ENCODE measurements at places on chromosomes 6 and 20.

- H3K27ac ChIP-seq, result no peak overlapping the region
- H3K27me3 ChIP-seq, result no peaks in the 10 kb centered on the region
- no peaks in the 10 kb centered on the region for H3K4me1 ChIP-seq
These were observed 286.0 kb downstream of the FOXC1 start for GRCh38 chr6:1895721-1896120.

GRCh38 chr20:25126204-25127029 is 44.5 kb upstream of the VSX1 start:
- no peak overlapping the region for H3K27ac ChIP-seq
- no peak for DNase-seq
- H3K27me3 ChIP-seq, result no peaks in the 10 kb centered on the region
- no peak overlapping the region for H3K4me3 ChIP-seq

- no peaks in the 10 kb centered on the region for H3K27me3 ChIP-seq
- no peaks in the 10 kb centered on the region for H3K4me1 ChIP-seq
- H3K4me3 ChIP-seq, result no peak overlapping the region
- no peak overlapping the region for H3K27ac ChIP-seq
These were observed 350.6 kb downstream of the SAMD5 start for GRCh38 chr6:147859071-147859470.

DNA sequence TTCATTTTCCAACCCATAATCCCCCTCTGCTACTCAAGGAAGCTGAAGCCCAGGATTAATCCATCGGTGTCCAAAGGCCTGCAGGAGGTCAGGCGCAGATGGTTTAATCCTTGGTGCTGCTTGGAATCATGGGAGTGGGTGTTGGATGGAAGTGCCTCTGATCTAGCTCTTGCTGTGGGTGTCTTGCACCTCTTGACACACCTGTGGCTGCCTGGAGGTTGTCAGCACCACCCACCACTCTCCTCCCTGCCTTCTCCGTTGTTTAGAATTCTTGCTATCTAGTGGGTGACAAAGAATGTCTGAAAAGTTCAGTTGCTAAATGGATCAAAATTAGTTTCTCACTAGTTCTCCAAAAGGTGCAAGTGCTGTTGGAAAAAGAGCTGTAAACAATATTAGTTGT is 1074.4 kb upstream of the FLRT3 start:
- H3K27ac ChIP-seq, result no peak overlapping the region
- H3K36me3 ChIP-seq, result no peaks in the 10 kb centered on the region
- no peak overlapping the region for H3K4me3 ChIP-seq
- no peaks in the 10 kb centered on the region for H3K27me3 ChIP-seq
- no peaks in the 10 kb centered on the region for H3K4me1 ChIP-seq
- no peak for DNase-seq

DNA sequence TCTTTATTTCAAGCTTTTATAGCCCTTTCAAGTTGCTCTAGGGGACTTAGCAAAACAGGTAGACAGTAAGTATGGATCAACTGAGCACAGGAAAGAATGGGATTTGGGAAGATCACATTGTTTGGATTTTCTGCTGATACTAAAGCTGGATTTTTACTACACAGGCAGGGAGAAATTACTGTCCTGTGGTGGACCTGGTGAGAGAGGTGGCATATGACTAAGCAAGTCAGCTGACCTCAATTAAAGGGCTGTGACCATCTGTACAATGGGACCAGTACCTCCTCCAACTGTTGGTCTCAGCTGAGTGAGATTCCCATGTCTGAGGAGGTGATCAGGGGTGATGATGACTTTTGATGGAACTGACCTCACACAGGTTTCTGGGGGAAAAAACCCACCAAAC is 28.0 kb downstream of the RREB1 start:
- H3K4me1 ChIP-seq, result no peaks in the 10 kb centered on the region
- no peak overlapping the region for H3K4me3 ChIP-seq
- DNase-seq, result no peak
- H3K27me3 ChIP-seq, result no peaks in the 10 kb centered on the region
- no peaks in the 10 kb centered on the region for H3K36me3 ChIP-seq

GRCh38 chr6:168096271-168096764 is 17.3 kb upstream of the FRMD1 start:
- H3K27me3 ChIP-seq, result no peaks in the 10 kb centered on the region
- no peak overlapping the region for H3K27ac ChIP-seq
- H3K4me3 ChIP-seq, result no peak overlapping the region
- H3K4me1 ChIP-seq, result no peaks in the 10 kb centered on the region

GRCh38 chr6:151675746-151676459 is 131.6 kb upstream of the ESR1 start:
- no peak overlapping the region for H3K4me3 ChIP-seq
- H3K27ac ChIP-seq, result no peak overlapping the region
- peaks cover 28% of the 10 kb centered on the region for H3K4me1 ChIP-seq

DNA sequence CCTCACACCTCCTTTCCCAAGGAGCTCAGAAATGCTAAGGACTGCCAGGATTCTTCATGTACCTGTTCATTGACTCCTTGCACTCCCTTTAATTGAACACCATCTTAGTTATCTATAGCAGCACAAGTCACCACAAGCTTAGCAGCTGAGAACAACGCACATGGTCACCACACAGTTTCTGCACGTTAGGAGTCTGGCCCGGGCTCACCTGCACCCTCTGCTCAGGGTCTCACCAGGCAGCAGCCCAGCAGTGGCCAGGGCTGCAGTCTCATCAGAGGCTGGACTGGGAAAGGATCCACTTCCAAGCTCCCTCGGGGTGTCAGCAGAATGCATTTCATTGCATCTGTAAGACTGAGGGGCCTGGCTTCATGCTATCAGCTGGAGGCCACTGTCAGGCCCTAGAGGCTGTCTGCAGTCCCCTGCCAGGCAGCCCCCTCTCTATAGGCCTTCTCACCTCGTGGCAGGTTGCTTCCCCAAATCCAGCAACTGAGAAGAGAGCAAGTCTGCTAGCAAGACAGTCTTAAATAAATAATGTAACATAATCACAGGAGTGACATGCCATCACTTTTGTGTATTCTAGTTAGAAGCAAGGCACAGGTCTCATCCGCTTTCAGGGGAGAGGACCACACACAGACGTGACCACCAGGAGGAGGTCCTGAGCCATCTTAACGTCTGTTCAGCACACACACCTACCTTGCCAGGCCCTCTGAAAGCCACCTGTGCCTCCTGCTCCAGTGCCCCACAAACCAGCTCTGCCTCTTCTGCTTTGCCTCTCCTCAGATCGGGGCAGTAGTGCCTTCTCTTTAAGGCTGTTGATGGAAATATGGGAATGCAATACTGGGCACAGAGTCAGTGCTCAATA is 165.2 kb upstream of the CST7 start:
- H3K27ac ChIP-seq, result no peak overlapping the region
- H3K27me3 ChIP-seq, result no peaks in the 10 kb centered on the region
- H3K4me1 ChIP-seq, result no peaks in the 10 kb centered on the region
- H3K4me3 ChIP-seq, result no peak overlapping the region
- DNase-seq, result no peak

GRCh38 chr20:39822667-39823066 is 860.5 kb downstream of the DHX35 start:
- no peak overlapping the region for H3K4me3 ChIP-seq
- no peaks in the 10 kb centered on the region for H3K36me3 ChIP-seq
- no peak overlapping the region for H3K27ac ChIP-seq
- DNase-seq, result no peak
- no peaks in the 10 kb centered on the region for H3K27me3 ChIP-seq
- no peaks in the 10 kb centered on the region for H3K4me1 ChIP-seq

DNA sequence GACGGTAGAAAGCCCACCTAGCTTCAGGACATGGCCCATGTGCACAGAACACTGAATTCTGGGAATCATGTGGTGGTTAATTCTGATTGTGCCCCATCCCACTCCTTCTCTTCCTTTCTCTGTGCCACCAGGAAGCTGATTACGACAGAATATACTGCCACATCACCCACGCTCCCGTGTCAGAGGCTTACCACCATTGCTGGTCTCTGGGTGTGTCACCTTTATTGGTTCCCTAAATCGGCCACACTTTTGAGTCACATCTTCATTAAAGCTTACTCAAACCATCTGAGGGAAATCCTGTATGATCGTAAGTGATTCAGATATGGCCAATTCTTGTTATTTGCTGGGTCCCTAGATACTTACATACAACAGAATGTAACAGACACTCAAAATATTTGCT is 3.1 kb downstream of the TRMT6 start:
- peaks cover 5% of the 10 kb centered on the region for H3K4me1 ChIP-seq
- H3K4me3 ChIP-seq, result no peak overlapping the region
- H3K27ac ChIP-seq, result no peak overlapping the region

DNA sequence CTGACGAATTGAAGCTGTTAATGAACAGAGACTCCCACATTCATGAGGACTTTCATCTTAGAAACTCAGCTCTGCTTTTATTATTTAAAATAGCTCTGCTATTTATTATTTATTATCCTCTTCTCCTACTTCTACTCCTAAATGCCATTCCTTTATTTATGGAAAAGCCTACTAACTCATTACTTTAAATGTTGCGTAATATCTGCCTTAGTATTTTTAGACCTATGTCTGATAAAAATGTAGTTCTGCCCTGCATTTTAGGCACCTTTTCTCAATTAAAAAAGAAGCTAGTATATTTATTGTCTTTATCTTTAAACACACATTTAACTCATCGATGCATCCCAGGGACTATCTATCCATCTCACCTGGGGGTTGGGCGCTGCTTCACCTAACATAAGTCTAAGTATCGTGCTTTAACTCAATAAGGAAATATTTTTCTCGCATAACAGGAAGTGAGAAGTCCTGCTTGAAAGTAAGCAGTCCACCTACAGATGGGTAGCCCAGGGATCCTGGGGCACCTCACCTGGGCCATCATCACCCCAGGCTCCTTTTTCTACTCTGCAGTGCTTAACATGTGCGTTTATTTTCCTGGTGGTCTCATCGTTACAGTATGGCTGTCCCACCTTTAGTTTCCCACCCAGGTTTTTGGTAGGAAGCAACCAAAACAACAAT is 31.3 kb upstream of the FAM184A start:
- no peaks in the 10 kb centered on the region for H3K4me1 ChIP-seq
- no peak for DNase-seq
- H3K36me3 ChIP-seq, result no peaks in the 10 kb centered on the region
- no peaks in the 10 kb centered on the region for H3K27me3 ChIP-seq

DNA sequence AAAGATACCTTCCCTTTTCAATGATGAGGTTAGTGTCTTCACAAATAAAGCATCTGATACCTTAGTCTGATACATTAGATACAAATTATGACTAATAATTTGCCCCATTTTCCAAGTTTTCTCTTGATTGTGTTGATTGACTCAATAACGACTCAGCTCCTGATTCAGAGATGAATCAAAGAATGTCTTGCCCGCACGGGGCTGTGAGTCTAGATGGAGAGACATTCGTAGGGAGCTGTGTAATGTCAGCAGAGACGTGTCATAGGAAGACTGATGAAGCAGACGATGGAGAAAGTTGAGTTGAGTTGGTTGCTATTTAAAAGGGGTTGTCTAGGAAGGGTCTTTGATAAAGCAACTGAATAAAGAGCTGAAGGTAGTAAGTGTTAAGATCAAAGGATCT is 78.2 kb downstream of the TSHZ2 start:
- no peaks in the 10 kb centered on the region for H3K4me1 ChIP-seq
- H3K27ac ChIP-seq, result no peak overlapping the region
- H3K4me3 ChIP-seq, result no peak overlapping the region
- DNase-seq, result no peak
- H3K27me3 ChIP-seq, result no peaks in the 10 kb centered on the region
- no peaks in the 10 kb centered on the region for H3K36me3 ChIP-seq

DNA sequence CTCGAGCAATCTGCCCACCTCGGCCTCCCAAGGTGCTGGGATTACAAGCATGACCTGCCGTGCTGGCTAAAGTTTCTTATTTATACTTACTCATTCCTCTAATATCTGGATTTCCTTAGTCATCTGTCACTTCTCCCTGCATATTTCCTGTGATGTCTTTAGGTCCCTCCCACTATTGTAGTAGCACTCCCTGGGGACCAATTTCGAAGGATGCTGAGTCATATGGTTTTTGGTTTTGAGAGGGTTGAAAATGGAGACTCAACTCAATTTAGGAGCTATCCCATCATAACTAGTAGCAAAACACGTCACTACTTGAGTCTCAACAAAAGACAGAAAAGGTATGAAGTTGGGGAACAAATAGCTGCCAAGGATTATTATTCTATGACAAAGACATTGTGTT is 20.2 kb downstream of the MCUR1 start:
- no peak overlapping the region for H3K27ac ChIP-seq
- H3K4me1 ChIP-seq, result no peaks in the 10 kb centered on the region
- peaks cover 30% of the 10 kb centered on the region for H3K36me3 ChIP-seq
- DNase-seq, result no peak
- no peak overlapping the region for H3K4me3 ChIP-seq
- H3K27me3 ChIP-seq, result no peaks in the 10 kb centered on the region

- H3K27me3 ChIP-seq, result no peaks in the 10 kb centered on the region
- H3K4me1 ChIP-seq, result no peaks in the 10 kb centered on the region
- no peak overlapping the region for H3K4me3 ChIP-seq
- DNase-seq, result no peak
- H3K36me3 ChIP-seq, result no peaks in the 10 kb centered on the region
These were observed 1.6 kb upstream of the SLC35B3 start for GRCh38 chr6:8436966-8437365.

DNA sequence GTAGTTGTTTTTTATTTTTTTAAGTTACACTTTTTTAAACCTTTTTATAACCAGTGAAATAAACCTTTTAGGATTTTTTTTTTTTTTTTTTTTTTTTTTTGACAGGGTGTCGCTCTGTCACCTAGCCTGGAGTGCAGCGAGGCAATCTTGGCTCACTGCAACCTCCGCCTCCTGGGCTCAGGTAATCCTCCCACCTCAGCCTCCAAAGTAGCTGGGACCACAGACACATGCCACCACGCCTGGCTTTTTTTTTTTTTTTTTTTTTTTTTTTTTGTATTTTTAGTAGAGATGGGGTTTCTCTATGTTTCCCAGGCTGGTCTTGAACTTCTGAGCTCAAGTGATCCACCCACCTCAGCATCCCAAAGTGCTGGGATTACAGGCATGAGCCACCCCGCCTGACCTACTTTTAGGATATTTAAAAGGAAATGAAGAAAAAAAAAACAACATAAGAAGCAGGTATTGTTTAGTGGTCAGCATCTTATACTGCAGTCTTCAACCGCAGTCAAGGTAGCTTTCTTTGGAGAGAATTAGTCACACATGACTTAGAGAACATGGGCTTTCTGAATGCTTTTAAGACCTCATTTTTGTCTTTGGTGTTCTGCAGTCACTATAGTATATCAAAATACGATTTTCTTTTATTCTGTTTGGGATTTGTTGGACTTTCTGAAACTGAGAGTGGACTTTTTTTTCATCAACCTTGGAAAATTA is 1.6 kb downstream of the POLR1H start:
- peak overlapping the region; percentile 81 for H3K27ac ChIP-seq
- H3K36me3 ChIP-seq, result no peaks in the 10 kb centered on the region
- H3K4me1 ChIP-seq, result peaks cover 14% of the 10 kb centered on the region
- DNase-seq, result no peak

GRCh38 chr20:10958279-10958678 is 284.5 kb upstream of the JAG1 start:
- H3K27me3 ChIP-seq, result no peaks in the 10 kb centered on the region
- no peak overlapping the region for H3K27ac ChIP-seq
- no peaks in the 10 kb centered on the region for H3K36me3 ChIP-seq
- DNase-seq, result no peak
- no peaks in the 10 kb centered on the region for H3K4me1 ChIP-seq
- no peak overlapping the region for H3K4me3 ChIP-seq
